ENCODE measurements at places on chromosomes 16 and 17.

GRCh38 chr16:29811170-29811895, 660 bp upstream of the PRRT2 start:
- DNase-seq = peak; percentile 88

- no peak for DNase-seq
Measured at GRCh38 chr16:77974883-77975282, 47.5 kb upstream of the CLEC3A start.

DNA sequence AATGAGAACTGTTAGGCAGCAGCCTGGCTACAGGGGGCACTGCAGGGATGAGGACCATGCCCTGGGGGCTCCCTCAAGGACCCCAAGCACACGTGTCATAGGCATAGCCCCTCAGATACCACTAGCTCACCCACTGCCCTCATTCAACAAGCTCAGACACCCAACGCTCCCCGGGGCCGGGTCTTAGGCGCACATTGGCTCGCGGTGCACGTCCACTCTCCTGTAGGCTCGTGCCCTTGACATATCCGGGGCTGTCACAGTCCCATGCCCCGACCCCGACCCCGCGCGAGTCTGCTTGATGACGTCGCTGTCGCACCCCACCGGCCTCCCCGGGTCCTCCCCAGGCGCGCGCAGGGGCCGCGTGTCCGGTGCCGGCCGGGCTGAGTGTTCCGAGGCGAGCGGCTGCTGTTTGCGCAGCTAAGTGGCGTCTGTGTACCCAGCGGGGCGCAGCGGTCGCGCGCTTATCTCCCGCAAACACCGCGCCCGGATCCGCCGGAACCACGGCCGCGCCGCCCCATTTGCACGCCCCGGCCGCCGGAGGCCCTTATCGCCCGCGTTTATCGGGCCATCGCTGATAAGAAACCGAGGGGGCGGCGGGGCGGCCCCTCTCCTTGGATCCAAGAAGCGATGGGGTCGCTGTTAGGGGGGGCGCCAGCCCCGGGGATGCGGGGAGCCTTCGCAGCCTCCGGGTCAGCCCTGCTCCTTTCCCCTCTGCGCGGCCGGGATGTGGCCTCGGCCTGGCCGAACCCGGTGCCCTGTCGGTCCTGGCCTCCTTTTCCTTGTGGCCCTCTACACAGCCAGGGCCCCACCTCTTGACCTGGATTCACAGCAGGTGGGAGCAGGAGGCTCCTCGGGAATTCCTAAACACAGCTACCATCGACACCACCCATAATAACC, 20.7 kb upstream of the NAGS start:
- DNase-seq = no peak

DNA sequence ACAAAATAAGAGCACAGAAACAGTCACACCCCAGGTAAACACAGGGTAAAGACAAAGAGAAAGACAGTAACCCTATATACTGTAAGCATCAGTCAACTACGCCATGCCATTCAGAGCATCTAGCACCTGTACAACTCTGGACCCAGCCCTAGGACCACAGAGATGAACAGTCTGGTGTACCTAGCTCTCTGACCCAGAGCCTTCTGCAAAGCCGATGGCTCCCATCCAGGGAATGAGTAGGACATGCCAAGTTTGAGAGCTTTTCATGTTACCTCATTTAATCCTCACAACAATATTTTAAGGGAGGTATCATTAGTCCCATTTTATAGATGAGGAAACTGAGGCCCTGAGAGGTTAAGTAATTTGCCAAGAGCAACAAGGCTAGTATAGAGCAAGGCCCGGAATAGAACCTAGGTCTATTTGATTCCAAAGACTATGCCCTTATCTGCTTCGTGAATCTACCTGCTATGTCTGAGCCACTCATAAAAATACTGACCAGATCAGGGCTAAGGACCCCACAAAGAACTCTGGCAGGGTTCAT, 3.4 kb downstream of the LYRM9 start:
- DNase-seq = no peak

DNA sequence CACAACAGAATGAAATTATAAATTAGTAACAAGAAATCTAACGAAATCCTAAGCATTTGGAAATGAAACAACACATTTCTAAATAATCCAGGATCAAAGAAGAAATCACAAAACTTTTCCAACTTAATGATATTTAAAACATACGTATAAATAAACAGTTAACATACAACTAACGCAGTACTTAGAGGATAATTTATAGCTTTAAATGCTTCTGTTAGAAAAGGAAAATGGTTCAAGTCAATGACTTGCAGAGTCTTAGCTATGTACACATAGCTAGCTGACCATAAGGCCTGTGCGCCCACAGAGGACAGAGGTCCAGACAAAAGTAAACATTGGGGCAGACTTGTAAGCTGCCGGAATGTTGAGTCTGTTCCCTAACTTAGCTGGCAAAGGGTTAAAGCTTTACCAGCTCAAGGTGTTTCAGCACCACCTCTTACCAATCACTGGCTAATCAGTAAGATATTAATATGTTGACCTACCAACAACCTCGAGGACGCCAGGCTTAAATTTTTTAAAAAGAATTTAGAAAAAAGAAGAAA, 84.6 kb downstream of the PARN start:
- DNase-seq = no peak

DNA sequence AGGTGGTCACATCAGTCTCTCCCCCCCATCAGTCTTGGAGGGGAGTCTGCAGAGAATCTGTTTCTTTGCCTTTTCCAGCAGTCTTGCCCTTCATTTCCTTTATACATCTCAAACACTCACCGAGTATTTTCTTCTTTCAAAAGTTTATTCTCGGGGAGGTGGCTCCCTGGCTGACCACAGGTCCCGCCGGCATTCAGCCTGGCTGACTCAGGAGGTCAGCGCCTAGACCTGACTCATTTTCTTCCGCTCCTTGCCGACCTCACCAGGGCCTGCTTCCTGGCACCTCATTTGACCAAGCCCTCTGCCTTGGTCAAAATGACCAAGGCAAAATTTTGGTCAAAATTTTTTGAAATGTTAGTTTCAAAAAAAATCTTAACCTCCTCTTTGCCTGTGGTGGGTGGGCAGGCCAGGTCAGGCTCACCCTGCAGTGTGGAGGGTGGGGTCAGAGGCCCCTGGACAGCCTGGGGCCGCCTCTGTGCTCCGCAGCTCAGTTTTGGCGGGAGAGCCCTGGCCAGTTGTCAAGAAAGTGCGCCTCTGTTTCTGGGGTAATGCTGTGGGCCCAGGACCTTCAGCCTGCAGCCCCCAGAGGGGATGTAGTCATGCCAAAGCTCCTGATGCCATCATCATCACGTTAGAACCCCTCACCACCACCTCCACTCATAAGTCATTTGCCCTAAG, 165.6 kb downstream of the SPECC1 start:
- no peak for DNase-seq

GRCh38 chr17:30549864-30550511, 72.8 kb downstream of the GOSR1 start:
- DNase-seq = no peak

DNA sequence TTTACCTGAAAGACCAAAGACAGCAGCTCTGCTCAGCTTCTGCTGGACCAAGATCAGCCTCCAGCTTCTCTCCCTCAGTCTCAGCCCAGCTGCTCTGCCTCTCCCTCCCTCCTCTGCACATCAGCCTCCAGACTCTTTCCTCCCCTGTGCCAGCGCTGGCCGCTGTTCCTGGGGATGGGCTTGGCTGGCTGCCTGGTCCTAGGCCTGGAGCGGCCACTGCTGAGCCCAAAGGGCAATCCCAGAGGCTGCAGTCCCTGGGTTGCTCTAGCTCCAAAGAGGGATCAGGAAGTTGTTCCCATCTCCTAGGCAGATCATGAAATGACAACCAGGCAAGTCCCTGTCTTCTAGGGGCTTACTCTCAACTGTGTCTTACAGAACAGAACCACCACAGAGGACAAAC, 31.3 kb downstream of the DCUN1D3 start:
- no peak for DNase-seq

DNA sequence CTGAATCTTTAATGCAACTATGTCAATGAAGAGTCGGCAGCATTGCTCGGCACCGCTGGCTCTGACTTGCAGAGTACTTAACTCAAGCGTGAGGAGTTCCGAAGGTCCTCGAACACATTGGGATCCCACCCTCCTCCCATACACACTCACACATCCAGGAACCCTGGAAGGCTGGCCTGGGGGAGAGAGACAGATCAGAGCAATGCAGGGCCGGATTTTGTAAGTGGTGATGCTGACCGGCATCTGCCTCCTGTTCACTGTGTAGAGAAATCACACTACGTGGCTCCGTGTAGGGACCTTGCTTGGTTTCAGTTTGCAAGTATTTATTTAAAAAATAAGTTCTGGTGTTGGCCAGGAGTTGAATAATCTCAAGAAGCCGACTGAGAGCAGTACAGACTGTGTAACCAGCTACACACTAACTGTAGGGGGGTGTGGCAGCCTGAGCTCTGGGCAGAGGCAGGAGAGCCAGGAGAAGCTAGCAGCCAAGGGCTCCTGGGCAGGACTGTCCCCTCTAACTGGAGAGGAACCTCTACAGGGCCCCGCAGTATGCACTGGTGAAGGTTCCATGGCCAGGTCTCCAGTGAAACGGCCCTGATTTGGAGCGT, 190.2 kb upstream of the TNRC6C start:
- no peak for DNase-seq

DNA sequence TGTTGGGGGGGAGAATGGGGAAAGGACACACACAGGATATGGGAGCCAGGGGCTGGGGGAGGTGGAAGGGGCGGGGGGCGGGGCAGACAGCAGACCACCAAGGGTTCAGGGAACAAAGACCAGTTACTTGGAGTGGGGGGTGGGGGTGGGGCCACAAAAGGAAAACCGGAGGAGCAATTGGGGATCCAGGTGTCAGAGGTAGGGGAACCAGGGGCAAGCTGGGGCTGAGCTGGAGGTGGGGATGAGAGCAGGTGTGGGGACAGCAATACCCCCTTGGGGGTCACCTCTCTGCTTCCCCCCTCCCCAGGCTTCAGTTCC, 1.4 kb upstream of the ORAI3 start:
- no peak for DNase-seq

DNA sequence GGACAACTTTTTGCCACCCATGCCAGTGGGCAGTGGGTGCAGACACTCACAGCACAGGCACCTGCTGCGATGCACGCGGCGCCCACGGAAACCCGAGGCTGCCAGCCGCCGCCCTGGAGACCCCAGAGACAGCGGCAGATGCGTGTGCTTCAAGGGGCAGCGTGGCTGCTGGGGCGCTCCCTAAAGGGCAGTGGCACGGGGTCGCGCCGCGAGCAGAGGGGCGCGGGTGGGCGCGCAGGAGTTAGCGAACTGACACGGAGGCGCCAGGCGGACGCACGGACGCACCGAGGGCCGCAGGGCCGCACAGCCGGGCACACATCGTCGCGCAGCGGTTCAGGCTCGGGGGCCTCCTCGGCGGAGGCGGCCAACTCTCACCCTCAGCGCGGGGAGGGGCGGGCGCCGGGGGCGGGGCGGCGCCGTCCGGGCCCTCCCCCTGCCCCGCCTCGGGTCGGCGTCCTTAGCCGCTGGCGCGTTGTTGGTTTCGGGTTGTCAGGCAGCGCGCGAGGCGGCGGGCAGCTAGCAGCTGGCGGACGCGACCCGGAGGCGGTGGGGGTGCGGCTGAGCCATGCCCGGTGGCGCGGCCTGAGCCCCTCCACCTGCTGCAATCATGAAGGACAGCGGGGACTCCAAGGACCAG, at the start of gene KIF19:
KIF19 (plus strand) TSS at position 484 of the 637 bp plus-strand sequence; CDS start at position 608, 124 bp downstream.
- peak; percentile 59 for DNase-seq

GRCh38 chr16:71610447-71610846, 15.5 kb upstream of the MARVELD3 start:
- DNase-seq = no peak

GRCh38 chr17:41492771-41493170, 3.1 kb upstream of the KRT36 start:
- no peak for DNase-seq

GRCh38 chr16:30838876-30839471, 52.0 kb upstream of the ZNF629 start:
- no peak for DNase-seq
